SJCRH30 (cell line): ENCODE measurements at places on chromosomes 5 and 9. TPM values are rescaled to one million over a fixed set of nuclear protein-coding genes. Genes with fewer than 3 reads are reported as not detected.

DNA sequence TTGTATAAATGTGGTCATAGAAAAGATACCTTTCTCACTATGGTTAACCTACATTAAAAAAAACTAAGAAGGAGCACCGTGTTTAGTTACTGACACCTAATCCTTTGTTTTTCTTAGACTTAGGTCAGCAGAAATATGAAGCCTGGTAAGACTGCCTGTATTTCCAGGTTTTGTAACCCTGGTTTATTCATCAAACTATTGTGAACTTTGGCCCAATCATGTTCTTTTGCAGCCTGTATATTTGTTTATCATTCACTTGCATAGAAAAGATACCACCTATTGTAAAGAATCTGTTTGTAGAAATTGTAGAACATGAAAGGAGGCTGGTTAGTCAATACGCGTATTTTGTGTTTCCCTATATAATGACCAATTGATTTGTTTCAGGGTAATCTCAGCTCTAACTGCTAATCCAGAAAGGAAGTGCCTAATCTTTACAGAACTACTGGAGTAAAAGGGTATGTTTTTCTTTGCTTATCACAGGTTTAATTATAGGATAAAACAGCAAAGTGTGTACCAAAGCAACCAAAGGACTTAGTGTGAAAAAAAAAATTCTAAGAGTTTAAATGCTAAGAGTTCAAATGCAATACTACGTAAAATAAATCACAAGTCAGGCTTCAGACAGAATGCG, 103.6 kb downstream of the LURAP1L start:
- no peaks in the 10 kb centered on the region for H3K36me3 ChIP-seq
- no peak overlapping the region for H3K27ac ChIP-seq
- H3K27me3 ChIP-seq, result no peaks in the 10 kb centered on the region

DNA sequence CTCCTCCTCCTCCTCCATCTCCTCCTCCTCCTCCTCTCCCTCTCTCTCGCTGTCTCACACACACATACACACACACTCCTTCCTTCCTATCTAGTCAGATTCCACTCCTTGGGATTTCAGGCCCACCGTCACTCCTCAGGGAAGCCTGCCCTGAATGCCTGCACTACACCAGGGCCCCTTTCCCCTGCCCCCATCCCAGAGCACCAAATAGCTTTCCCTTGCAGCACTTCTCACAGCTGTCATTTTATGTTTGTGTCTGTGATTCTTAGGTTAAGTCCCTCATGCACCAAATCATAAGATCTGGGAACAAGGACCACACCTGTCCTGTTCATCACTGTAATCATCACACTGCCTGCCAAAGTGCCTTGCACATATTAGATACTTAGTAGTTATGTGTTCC, 86.5 kb upstream of the GABRP start:
- peaks cover 7% of the 10 kb centered on the region; the same call in 1 of the 2 replicates for H3K4me1 ChIP-seq
- no peak overlapping the region for H3K27ac ChIP-seq
- no peak overlapping the region for H3K4me3 ChIP-seq
- DNase-seq, result peak; percentile 53
- no peaks in the 10 kb centered on the region for H3K36me3 ChIP-seq
- H3K27me3 ChIP-seq, result no peaks in the 10 kb centered on the region

- H3K36me3 ChIP-seq, result 0 out of 2 replicates have a peak, but pooled peaks cover 3% of the 10 kb centered on the region
- H3K27me3 ChIP-seq, result no peaks in the 10 kb centered on the region
- H3K4me1 ChIP-seq, result no peaks in the 10 kb centered on the region
- no peak for DNase-seq
These were observed 61.8 kb downstream of the ELL2 start for GRCh38 chr5:95899829-95900228.

DNA sequence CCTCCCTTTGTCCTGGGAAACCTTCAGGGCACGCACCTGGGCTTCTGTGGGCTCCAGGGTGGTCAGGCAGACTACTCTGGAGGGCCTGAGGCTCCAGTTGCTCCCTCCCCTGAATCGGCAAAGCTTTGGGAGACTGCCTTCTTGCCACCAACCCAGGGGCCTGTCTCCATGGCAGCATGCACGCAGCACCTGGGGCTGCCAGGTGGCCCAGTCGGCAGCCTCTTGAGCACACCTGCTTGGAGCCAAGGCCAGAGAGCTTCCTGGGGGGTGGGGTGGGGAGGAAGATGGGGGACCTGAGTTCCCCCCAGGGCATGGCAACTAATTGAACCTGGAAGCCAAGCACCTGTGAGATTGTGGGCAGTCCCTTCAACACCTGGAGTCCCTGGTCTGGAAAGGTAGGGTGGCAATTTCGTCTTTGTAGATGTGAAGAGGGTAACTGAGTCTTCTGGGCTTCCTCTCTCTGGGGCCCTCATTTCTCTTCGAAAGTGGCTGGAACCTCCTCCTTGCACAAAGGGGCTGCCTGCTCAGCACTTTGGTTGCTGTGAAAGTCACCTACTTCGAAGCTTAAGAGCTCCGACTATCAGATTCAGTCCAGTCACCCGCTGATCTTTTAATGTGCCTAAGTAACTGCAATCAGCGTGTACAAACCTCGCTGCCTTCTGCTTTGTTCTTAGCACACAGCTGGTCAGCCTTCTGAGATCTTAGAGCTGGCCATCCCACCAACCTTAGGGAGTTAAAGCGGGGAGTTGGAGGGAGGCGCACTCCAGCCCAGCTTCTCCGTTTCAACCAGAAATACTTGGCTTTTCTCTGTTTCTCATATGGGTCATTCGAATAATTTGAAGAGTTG, 4.0 kb downstream of the RNF183 start:
- H3K4me3 ChIP-seq, result no peak overlapping the region
- H3K4me1 ChIP-seq, result 0 out of 2 replicates have a peak, but pooled peaks cover 2% of the 10 kb centered on the region
- DNase-seq, result no peak
- 0 out of 2 replicates have a peak, but pooled peaks cover 3% of the 10 kb centered on the region for H3K27me3 ChIP-seq
- H3K27ac ChIP-seq, result no peak overlapping the region

GRCh38 chr9:100637787-100638186, 59.9 kb downstream of the CAVIN4 start:
- no peak overlapping the region for H3K4me3 ChIP-seq
- DNase-seq, result no peak
- peaks cover 5% of the 10 kb centered on the region; the same call in 1 of the 2 replicates for H3K4me1 ChIP-seq
- no peak overlapping the region for H3K27ac ChIP-seq

GRCh38 chr9:132032238-132032950, 47.3 kb downstream of the MED27 start:
- H3K36me3 ChIP-seq, result no peaks in the 10 kb centered on the region
- no peak overlapping the region for H3K4me3 ChIP-seq
- DNase-seq, result no peak
- H3K4me1 ChIP-seq, result peaks cover 2% of the 10 kb centered on the region
- H3K27me3 ChIP-seq, result no peaks in the 10 kb centered on the region

DNA sequence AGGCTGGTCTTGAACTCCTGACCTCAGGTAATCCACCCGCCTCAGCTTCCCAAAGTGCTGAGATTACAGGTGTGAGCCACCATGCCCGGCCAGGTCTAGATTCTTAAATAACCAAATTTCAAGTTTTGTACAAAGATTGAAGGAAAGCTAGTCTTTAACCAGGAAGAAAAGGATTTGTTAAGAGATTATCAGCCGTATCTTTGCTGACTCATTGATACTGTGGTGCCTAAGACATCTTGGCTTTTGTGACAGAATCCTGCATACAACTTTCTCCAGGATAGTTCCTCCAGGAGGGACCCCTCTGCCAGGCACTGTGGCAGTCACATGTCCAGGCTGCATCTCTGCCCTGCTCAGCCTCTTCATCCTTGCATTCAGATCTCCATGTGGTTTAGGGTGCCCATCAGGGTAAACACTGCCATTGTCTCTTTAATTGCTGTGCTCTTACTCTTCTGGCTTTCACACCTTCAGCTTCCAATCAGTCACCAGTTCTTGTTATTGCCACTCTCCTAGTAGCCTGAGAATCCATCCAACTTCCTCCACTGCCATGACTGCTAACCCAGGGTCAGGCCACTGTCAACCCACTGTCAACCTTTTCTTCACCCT, 10.0 kb downstream of the MAP3K1 start:
- H3K27me3 ChIP-seq, result no peaks in the 10 kb centered on the region
- H3K36me3 ChIP-seq, result no peaks in the 10 kb centered on the region
- no peak overlapping the region for H3K4me3 ChIP-seq
- DNase-seq, result no peak
- H3K4me1 ChIP-seq, result no peaks in the 10 kb centered on the region

GRCh38 chr5:108898707-108899106, 151.0 kb downstream of the FER start:
- no peak overlapping the region for H3K4me3 ChIP-seq
- no peak for DNase-seq

GRCh38 chr9:125744616-125745015, 2.6 kb upstream of the PBX3 start:
- peaks cover 8% of the 10 kb centered on the region for H3K36me3 ChIP-seq
- peak overlapping the region; percentile 57 for H3K4me3 ChIP-seq
- H3K4me1 ChIP-seq, result peaks cover 25% of the 10 kb centered on the region
- no peaks in the 10 kb centered on the region for H3K27me3 ChIP-seq

- no peaks in the 10 kb centered on the region for H3K4me1 ChIP-seq
- H3K36me3 ChIP-seq, result no peaks in the 10 kb centered on the region
- no peak overlapping the region for H3K4me3 ChIP-seq
- DNase-seq, result no peak
- H3K27me3 ChIP-seq, result no peaks in the 10 kb centered on the region
These were observed 86.7 kb downstream of the SLC44A1 start for GRCh38 chr9:105331160-105331559.

- no peaks in the 10 kb centered on the region for H3K36me3 ChIP-seq
- H3K4me1 ChIP-seq, result no peaks in the 10 kb centered on the region
- DNase-seq, result no peak
- H3K4me3 ChIP-seq, result no peak overlapping the region
- no peak overlapping the region for H3K27ac ChIP-seq
- no peaks in the 10 kb centered on the region for H3K27me3 ChIP-seq
These were observed 200.9 kb upstream of the PTGER4 start for GRCh38 chr5:40478766-40479165.

GRCh38 chr9:127876764-127877562, 512 bp downstream of the AK1 start:
- H3K36me3 ChIP-seq, result no peaks in the 10 kb centered on the region
- DNase-seq, result no peak
- H3K27ac ChIP-seq, result no peak overlapping the region
- peak overlapping the region; percentile 66 for H3K4me3 ChIP-seq
- H3K27me3 ChIP-seq, result no peaks in the 10 kb centered on the region

DNA sequence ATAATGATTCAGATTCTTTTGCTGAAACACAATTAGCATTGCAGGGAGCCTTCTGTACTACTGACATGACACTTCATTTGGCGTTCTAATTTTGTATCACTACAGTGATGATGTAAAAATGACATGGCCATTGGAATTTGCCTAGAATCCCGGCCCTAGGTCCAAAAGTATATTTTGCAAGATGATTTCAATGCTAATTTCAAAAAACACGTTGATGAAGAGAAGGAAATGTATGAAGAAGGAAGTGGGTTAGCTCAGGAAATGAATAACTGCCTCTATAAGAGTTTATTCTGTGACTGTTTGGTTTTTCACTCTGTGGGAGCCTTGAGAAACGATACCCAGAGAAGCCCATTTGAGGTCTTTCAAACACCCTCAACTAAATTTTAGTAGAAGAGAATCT, 59.3 kb downstream of the OSTF1 start:
- H3K4me1 ChIP-seq, result peaks cover 9% of the 10 kb centered on the region
- no peak for DNase-seq
- no peak overlapping the region for H3K4me3 ChIP-seq
- H3K27ac ChIP-seq, result no peak overlapping the region

The GPX8 gene
- 42.9 and 46.0 TPM in 2 replicates for total RNA-seq

The ABLIM3 gene
- 0.10 and 0.33 TPM in 2 replicates for total RNA-seq

The PCDHB13 gene
- 3.0 and 3.2 TPM in 2 replicates for total RNA-seq

The FREM1 gene
- 10.4 and 12.4 TPM in 2 replicates for total RNA-seq

The TAS2R1 gene
- total RNA-seq, result not detected in 2 replicates

The HTR4 gene
- 0.06 TPM in 1 of 2 replicates, not detected in the other for total RNA-seq

The TLX3 gene
- total RNA-seq, result 6.2 and 6.9 TPM in 2 replicates
